ENCODE measurements at places on chromosomes 2 and 18.

GRCh38 chr2:135009339-135009738, 37.9 kb downstream of the MAP3K19 start:
- no peak for DNase-seq

GRCh38 chr2:220619525-220620220, 952.4 kb downstream of the EPHA4 start:
- DNase-seq = no peak

DNA sequence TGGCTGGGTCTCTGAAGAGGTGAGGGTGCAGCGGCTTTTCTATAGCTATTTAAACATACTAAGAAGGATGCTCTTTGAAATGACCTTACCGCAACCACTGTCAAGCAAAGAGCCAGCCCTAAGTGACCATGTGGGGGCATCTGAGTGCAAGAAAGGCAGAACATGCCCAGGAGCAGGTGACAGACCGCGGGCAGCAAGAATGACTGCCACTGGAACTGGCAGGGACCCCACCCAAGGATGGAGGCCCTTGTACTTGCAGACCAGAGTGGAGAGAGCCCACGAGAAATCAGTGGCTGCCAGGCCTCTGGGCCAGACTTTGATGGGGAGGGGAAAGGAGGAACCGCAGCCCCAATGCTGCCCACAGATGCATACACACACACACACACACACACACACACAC, 33.1 kb downstream of the DNMT3A start:
- no peak for DNase-seq

DNA sequence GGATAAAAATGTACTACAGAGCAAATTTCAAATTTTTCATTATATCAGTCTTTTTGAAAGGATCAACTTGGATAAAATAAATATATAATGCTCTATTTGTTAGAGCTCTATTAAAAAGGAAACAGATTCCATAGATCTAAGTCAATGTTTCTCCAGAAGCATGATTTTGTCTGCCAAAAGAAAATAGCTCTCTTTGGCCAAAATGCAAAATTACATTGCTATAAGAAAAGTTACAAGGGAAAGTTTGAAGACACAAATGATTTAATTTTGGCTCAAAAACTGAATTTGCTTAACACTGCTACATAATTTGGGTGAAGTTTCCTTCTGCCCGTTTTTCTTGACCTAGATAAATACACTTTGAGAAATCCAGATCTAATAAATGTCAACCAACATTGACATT, 15.7 kb downstream of the C2orf69 start:
- no peak for DNase-seq

DNA sequence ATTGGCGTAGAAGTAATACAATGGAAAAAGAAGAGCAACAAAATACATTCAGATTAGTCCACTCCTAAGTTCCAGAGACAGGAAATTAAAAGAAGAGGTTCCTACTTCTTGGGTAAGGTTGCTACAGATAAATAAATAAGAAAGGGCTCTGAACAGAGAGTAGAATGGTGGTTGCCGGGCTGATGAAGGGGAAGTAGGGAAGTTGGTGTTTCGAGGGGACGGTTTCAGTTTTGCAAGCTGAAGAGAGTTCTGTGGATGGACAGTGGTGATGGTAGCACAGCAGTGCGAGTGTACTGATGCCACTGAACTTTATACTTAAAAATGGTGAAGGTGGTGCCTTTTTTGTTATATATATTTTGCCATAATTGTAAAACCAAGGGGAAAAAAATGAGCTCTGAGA, 48.2 kb downstream of the CABYR start:
- no peak for DNase-seq

DNA sequence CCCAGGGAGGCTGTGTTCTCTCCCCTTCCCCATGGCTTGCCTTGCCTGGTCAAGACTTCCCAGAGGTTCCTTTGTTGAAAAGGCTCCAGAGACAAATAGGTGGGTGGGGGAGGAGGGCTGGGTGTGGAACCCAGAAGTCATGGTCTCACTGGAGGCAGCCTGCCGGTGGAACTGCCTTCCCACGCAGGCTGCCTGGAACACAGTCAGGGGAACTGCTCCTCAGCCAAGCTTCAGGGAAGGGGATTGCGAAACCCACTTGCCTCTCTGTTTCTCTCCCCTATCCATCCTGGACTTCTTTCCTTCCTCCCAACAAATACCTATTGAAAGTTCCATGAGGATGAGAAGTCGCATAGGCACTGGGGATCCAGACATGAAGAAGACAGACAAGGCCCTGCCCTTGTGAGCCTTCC, 31.6 kb downstream of the MARCO start:
- DNase-seq = no peak

DNA sequence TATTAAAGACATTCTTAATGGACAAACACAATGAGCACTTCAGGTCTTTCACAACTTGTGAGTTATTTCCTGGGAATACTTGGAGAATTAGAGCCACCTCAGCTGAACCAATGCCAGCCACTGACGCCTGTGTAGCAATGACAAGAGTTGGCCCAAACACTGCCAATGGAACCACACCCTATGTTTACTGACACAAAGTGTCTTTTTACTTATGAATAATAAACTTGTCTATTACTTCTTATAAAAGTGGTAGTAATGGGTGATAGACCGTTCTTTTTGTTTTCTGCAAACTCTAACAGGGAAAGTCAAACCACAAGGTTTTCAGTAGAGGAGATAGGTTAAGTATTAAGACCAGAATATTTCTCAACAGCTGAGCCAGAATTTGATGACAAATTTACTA, 12.5 kb upstream of the CHAC2 start:
- no peak for DNase-seq

- no peak for DNase-seq
Observed at GRCh38 chr18:6039055-6039454, 143.7 kb upstream of the TMEM200C start.

- DNase-seq = peak; percentile 23
Observed at GRCh38 chr18:79790996-79791972, 6.5 kb upstream of the KCNG2 start.

DNA sequence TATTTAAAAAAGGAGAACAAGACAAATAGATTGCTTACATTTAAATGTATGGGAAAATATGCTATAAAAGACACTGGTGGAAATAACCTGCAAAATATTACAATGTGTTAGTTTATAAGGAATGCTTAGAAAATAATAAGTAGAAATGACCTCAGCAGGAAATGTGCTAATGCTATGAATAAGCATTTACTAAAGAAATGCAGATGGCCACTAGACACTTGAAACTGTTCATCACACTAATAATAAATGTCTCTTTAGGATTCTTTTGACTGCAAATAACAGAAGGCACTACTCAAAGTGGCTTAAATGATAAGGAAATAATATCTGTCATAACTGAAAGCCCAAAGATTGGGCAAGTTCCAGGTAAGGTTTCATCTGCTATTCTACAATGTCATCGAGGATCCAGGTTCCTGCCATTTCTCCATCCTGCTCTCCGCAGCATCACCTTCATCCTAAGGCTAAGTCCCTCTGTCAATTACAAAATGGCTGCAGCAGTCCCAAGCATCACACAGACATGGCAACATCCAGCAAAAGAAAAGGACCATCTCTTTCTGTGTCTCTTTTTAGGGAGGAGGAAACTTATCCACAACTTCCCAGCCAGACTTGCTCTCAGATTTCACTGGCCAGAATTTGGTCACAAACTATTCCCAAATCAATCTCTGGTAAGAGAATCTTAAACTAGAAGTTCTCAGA, 21.9 kb downstream of the METTL8 start:
- DNase-seq = peak; percentile 59

GRCh38 chr18:58456625-58457024, 172.3 kb downstream of the ALPK2 start:
- DNase-seq = no peak

- no peak for DNase-seq
Observed at GRCh38 chr2:239368906-239369552, 31.8 kb downstream of the HDAC4 start.

- no peak for DNase-seq
Observed at GRCh38 chr18:77323640-77324299, 74.1 kb downstream of the GALR1 start.

DNA sequence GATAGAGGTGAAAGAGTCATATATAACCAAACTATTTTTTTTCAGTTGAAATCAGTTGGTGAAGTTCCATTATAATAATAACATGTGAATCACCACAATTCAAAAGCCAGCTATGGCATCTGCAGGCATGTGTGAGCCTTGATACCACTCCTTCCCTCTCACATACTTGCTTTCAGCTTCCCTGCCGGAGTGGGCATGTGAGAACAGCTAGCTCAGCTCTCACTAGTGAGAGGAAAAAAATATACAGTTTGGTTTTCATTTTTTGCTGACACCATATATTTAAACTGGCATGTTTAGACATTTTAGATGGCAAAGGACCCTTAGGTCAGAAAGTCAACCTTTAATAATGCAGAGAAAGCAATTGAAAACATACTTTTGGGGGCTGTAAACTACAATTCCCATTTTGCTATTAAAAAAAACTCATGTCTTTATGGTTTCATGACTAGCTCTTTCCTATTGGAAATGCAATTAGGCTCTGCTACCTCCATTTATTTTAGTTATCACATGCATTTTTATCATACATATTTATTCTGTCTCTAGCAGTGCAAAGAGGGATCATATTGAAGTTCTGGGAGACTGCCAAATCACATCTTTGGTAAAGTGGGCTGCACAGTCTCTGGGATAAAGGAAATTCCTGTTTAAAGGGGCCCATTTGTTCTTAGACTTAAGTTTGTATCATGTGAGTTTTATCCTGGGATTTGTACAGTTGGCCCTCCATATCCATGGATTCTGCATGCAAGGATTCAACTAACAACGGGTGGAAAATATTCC, 33.2 kb upstream of the SLC40A1 start:
- peak; percentile 38 for DNase-seq

- no peak for DNase-seq
Observed at GRCh38 chr2:239192975-239193374, 207.8 kb downstream of the HDAC4 start.

GRCh38 chr2:192195548-192196418, 1.1 kb upstream of the TMEFF2 start:
- peak; percentile 32 for DNase-seq

Measured in kidney capillary endothelial cell (primary cell).